D721Med (cell line): ENCODE measurements at places on chromosomes 6 and 20.

GRCh38 chr20:4076671-4077070 is 61.3 kb upstream of the RNF24 start:
- no peak for DNase-seq

- no peak for DNase-seq
Observed at GRCh38 chr20:55478724-55479450, 526.4 kb downstream of the CBLN4 start.

GRCh38 chr6:133786016-133786415 is 102.9 kb upstream of the TCF21 start:
- no peak for DNase-seq

DNA sequence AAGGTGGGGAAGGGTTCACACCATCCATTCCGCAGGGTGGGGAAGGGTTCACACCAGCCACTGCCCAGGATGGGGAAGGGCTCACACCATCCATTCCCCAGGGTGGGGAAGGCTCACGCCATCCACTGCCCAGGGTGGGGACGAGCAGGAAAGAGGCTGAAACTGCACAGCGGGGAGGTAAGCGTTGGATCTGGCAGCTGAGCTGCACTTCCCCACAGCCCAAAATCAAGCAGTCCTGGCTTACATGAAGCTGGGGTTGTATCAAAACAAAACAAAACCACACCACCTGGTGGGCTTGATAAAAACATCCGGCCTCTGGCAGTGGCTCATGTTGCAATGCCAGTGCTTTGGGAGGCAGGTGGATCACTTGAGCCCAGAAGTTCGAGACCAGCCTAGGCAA is 268.5 kb downstream of the TAF4 start:
- no peak for DNase-seq

GRCh38 chr6:31502586-31502985 is 4.6 kb downstream of the MICB start:
- no peak for DNase-seq

- no peak for DNase-seq
Observed at GRCh38 chr6:150252714-150253444, 110.0 kb downstream of the PPP1R14C start.

- DNase-seq, result no peak
Observed at GRCh38 chr6:153616506-153616905, 422.5 kb upstream of the OPRM1 start.

- DNase-seq, result no peak
Observed at GRCh38 chr6:18088419-18089296, 33.8 kb downstream of the NHLRC1 start.

DNA sequence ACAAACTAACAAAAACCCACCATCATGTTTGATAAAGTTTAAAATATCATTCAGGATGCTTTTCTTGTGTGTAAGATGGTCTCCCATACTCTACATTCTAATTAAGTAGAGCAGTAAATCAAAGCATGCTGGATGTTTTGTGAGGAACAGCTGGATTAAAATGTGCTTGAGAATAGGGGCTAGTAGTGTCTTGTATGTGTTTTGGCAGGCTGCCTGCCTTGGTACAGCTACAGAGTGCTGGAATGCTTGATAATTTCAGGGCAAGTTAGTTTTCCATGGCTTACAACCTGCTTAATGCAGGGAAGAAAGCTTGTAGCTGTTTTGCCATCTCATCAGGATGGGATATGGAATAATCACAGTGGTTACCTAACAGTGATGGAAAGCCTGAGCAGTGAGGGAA is 636.6 kb upstream of the MMS22L start:
- no peak for DNase-seq

DNA sequence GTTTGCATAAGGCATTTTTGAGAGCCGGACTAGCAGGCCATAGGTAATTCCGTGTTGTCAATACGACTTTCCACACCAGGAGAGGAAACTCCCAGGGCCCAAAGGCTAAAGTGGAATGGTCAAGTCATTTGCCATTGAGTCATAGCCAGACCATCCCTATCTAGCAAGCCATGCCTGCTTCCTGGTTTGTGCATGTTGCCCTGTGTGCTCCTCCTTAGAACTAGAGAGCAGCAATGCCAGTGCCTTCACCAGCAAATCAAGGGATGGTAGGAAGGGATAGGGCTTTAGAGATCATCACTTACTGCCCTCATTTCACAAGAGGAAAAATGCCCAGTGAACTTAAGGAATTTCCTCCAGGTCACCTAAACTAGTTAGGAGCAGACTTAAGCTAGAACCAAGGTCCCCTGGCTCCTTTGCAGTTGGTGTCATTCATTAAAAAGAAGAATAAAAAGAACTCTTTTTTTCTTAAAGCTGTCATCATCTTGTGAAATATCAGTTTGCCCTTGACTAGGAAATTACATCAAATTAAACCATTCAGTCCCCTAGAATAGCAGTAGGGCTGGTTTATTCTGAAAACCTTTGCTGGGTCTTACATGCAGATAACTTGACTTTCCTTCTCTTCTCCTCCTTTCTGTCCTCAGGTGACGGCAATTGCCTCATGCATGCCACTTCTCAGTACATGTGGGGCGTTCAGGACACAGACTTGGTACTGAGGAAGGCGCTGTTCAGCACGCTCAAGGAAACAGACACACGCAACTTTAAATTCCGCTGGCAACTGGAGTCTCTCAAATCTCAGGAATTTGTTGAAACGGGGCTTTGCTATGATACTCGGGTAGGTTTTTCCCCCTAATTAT is 7.4 kb downstream of the TNFAIP3 start:
- no peak for DNase-seq

- DNase-seq, result no peak
Observed at GRCh38 chr6:37503309-37503965, 3.7 kb upstream of the CCDC167 start.

DNA sequence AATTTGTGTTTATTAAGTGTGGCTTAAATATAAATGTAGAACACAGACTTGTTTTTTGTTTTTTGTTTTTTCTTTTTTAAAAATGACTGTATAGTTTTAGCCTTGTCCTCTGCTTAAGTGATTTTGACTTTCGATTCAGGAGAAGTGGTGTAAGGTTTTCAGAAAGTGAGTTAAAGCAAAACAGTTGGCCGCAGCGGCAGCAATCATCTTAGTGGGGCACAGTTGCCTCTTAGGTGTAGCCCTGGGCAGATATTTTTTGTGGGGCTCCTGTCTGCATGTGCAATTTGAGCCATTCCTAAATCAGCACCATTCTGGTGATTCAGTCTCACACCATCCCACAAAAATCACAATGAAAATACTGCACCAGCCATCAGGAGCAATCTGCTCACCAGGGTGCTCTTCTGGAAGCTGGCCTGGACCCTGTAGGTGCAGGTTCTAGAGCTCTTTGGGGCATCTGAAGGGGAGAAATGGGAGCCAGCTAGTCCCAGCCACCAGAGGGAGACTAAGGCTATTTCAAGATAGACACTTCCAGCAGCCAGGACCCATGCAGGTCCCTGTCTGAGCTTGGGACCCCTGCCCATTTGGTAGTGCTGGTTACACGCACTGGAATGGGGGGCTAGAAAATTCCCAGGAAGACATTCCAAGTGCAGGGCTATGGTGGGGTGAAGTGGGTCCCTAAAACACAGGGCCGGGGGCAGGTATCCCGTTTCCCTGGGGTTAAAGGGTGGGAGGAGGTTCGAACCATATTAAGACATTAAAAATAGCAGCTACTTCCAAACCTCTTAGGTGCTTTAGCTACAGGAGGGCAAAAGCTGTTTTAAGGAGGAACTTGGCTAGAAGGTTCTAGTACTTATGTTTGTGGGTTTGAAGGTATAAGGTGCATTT is 156.6 kb downstream of the NFATC2 start:
- DNase-seq, result no peak

DNA sequence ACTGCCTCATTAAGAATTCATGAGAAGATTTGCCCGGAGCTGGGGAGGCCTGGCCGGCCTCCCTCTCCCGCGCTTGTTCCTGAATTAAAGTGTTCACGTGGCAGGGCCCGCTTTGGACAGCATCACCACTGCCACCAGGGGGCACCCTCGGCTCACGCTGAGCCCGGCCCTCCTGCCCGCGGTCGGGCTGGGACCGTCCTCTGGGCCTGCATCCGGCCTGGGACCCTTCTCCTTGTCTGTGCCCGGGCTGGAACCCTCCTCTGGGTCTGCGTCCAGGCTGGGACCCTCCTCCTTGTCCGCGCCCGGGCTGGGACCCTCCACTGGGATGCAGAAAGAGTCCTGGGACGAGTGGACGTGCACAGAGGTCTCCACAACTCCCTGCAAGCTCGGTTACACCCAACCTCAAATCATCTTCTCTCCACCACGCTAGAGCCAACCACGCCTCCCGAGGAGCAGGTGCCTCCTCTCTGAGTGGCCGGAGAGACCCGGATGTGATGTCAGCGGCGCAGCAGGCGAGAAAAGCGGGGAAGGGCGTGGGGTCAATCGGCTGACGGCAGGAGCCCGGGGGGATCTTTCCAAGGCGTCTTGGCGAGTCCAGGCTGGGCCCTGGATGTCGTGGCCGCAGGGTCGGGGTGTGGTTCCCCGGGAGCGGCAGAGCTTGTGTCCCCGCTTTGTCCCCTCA is 50.9 kb upstream of the DACT2 start:
- no peak for DNase-seq

- no peak for DNase-seq
Observed at GRCh38 chr20:9286501-9287461, 217.9 kb downstream of the PLCB4 start.

- DNase-seq, result no peak
Observed at GRCh38 chr6:111590209-111590980, 15.3 kb downstream of the TRAF3IP2 start.

GRCh38 chr6:36600564-36601146 is 6.5 kb downstream of the SRSF3 start:
- no peak for DNase-seq

DNA sequence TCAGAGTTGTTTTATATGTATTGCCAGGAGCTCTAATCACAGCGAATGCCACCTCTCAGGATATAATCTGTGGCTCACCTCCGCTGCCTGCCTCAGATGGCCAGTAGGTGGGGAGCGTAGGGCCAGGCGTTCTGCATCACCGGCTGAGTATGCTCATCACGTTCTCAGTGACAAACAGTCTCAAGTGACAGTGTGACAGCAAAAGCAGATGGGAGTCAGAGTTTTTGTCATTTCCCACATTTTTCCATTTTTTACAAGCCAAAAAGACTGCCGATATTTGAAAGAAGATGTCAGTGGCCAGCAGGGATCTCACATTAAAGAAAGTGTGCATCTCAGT is 208.7 kb downstream of the ALDH8A1 start:
- no peak for DNase-seq

GRCh38 chr6:163659803-163660202 is 245.3 kb downstream of the QKI start:
- no peak for DNase-seq

- DNase-seq, result no peak
Observed at GRCh38 chr20:58810116-58810878, 40.4 kb downstream of the GNAS-AS1 start.

- no peak for DNase-seq
Observed at GRCh38 chr6:88882536-88882935, 80.9 kb downstream of the RNGTT start.

- DNase-seq, result no peak
Observed at GRCh38 chr6:26044140-26045064, 42.8 kb upstream of the HFE start.

- DNase-seq, result no peak
Observed at GRCh38 chr6:49269190-49269589, 193.9 kb downstream of the MMUT start.

DNA sequence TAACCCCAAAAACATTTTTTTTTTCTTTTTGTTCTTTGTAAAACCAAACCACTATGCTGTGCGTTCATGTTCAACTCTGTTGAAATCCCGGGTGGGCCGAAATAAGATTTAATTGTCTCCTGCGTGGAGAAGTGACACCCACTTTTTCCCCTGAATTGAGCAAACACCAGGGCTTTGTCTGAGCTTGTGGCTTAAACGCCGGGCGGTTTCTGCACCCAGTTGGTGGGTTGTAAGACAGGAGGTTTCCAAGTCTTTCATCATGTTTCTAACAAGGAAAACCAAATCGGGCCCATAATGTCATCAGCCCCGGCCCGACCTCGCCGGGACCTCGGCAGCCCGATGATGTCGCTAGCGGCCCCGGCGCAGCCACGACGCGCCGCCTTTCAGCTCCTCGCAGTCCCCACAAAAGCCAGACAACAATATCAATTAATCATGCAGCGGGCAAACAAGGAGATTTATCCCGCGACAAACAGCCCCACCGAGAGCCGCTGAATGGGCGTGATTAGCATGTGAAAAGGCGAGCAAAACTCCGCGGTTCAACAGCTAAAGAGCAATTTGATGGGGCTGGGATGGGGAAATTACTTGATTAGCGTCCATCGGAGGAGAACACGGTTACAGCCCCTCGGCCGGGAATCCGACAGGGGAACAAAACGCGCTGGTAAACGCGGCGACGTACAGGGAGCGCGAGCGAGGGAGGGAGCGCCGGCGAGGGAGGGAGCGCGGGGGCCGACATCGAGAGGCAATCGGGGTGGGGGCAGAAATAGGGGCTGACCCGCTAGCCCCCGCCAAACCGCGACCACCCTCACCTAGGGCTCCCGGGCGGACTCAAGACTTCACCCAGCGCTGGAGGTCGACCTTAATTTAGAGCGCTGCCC is 5.3 kb downstream of the LINC00237 start:
- DNase-seq, result no peak

GRCh38 chr6:13697857-13698256 is 13.8 kb downstream of the RANBP9 start:
- DNase-seq, result no peak
